Inflammatory macrophage treated with lipopolysaccharide for 1 hour (primary cell): ENCODE measurements at places on chromosomes 6 and 20.

- DNase-seq = peak; percentile 93
Measured at GRCh38 chr20:45998337-45998736, 10.4 kb upstream of the MMP9 start.

DNA sequence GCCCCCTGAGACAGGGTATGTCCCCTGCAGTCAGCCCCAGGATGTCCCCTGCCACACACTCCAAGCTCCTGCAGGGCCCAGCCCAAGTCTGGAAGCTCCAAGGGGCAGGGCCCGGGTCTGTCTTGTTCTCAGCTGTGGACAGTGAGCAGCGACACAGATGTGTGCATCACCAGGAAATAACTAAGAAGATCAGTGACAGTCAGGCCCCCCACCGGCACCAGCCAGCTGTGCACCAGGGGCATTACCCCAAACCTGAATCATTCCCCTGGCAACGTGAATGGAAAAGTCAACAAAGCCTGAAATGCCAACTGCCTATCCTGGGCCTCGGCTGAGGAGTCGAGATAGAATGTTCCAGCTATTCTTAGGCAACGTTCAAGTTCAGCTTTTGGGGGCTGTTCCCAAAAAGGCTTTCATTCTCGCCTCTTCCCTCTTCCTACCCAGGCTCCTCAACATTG lies 105.0 kb downstream of the PREX1 start:
- DNase-seq = no peak

- DNase-seq = no peak
Measured at GRCh38 chr20:43844778-43845614, 69.7 kb upstream of the TOX2 start.

GRCh38 chr6:74993136-74993535 lies 212.7 kb downstream of the COL12A1 start:
- no peak for DNase-seq

GRCh38 chr20:36644032-36644705 lies 1.8 kb downstream of the SLA2 start:
- no peak for DNase-seq

GRCh38 chr6:14921170-14921569 lies 324.7 kb upstream of the JARID2 start:
- peak; percentile 96 for DNase-seq

DNA sequence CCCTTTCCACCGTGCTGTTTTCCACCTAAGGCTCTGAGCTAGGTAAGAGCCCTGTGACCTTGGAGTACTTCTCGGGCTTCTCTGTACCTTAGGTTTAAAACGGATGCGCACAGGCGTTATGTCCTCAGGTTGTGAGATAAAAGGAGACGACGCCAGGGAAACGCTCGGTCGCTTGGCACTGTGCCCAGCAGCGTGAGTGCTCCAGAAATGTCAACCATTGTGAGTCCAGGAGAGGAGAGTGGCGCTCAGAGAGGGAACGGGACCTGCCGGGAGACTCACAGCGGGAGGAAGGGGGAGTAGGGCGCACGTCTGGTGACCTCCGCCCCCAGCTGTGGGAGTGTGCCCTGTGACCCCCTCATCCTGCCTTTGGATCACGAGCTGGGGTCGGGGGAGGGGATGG lies 33.8 kb upstream of the SCRT2 start:
- no peak for DNase-seq

DNA sequence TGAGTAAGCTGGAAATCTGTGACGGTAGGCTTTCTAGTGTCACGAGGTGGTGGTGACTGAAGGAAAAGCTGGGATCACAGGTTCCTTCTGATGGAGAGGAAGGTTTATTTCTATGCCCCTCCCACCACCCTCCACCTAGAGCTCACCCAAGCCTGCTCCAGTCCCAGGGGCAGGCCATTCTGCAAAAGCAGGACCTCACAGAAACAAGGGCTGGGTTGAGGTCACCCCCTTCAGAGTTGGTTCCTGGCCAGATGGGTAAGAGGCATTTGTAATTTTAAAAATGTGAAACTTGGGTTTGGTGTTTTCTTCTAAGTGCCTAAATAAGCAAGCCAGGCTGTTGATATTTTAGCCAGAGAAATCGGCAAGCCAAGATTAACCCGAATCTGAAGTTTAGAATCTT lies 46.6 kb downstream of the KCTD20 start:
- DNase-seq = no peak

DNA sequence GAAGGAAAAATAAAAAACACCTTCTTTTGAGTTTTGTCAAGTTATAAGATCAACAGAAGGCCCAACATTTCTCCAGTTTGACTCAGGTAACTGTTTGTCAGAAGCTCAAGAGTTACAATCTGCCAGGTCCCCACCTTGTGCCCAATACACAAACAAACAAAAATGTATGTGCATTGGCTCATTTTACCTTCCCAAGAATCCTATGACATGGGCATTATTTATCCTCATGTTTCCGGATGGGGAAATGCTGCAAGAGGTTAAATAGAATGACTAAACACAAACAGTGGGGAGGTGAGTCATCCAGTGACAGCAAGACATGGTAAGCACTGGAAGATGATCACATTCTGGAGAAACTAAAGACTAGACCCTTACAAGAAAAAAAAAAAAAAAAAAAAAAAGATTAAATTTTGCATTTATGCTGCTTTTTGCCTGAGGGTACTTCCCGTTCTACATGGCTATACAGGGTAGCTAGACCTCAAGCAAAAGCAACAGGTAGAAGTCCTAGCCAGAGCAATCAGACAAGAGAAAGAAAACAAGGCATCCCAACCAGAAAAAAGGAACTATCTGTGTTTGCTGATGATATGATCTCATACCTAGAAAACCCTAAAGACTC lies 23.6 kb upstream of the ANKRD60 start:
- DNase-seq = peak; percentile 92

DNA sequence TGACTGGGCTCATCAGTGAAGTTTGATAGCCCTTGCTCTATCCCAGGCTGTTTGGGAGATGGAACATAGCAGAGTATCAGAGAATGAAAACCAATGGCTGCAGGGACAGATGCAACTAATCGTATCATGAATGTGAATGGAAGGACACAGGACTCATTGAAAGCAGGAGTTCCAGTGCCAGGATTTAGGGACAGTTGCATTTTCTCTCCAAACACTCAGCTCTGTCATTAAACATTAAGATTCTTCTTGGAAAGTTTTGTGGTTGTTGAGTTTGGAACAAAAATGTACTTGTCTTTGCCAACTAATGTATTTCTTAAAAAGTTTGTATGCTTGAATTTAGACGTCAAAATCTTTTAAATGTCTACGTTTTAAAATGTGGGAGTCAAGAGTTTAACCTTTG lies 31.0 kb upstream of the GSTA5 start:
- no peak for DNase-seq

DNA sequence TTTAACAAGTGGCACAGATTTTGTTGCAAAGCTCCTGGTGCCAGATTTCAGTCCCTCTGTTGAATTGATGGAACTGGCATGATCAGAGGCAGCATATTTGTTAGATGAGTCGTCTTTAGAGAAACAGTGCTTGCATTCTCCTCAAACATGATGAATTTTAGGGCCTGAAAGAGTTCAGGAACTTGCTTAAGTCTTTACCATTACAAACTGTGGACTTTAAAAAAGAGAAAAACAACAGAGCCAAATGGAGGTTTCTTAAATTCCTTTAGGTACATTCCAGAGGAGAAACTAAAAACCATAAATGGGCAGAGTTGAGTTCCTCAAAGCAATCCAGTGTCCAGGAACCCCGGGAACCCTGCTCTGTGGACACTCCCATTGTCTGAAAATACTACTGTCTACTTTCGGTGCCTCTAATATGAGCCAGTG lies 2.5 kb downstream of the GTF2H5 start:
- no peak for DNase-seq

DNA sequence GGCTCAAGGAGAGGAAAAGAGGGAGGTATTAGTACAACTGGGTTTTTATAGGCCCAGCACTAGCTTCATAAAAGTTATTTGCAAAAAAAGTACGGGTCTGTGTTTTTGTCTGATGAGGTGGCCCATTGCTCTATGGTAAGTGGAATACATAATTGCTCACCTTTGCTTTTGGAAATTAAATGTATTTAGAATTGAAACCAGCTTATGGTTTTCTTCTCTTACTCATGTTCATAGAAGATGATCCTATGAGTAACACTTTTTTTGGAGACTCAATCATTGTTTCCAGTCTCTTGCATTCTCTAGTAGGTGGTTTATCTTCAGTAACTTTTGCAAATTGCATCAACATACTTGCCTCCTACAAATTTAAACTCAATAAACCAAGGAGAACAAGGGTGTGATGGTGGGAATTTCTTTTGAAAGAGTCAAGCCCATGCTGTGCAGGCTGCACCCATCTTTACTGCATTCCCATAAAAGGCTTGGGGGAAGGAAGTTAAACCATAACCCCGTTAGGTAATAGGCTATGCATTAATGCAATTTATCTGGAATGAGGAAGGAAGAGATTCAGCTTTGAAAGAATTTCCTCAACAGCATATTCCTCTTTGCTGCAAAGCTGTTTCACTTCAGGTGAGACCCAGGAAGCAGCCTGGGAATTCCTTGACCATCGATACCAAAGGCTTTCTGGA lies 48.5 kb upstream of the EDN1 start:
- DNase-seq = peak; percentile 95

DNA sequence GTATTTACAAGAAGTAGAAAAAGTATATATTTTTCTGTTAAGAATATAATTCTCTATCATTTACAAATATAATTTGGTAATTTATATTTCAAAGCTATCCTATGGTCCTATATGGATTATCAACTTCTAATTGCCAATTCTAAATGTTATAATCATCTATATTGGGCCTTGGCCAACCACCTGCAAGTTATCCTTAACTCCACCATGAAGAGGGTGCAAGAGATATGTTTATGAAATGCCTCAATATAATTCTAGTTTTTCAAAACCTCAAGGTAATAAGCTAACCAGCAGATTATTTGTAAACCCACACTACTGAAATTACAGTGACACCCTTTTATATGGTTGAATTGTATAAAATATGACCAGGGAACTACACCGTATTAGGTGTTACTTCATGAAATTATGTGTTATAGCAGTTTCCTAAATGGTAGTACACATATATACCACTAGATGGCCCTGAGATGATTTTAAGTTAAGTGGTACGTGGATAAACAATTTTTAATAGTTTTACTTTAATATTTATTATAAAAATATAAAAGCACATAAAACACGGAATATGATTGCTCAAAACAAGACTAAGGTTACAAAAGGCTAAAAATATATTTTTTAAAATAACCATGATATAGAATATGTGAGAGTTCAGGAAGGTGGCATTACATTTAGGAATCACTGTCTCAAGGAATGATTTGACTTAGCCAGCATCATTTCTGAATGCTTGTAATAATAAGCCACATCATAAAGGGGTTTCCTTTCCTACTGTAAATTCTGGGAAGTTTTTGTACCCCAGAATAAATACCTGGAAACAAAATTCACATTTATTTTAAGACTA lies 9.8 kb upstream of the PNISR start:
- DNase-seq = peak; percentile 16

GRCh38 chr6:129663531-129663930 lies 46.4 kb downstream of the ARHGAP18 start:
- no peak for DNase-seq

DNA sequence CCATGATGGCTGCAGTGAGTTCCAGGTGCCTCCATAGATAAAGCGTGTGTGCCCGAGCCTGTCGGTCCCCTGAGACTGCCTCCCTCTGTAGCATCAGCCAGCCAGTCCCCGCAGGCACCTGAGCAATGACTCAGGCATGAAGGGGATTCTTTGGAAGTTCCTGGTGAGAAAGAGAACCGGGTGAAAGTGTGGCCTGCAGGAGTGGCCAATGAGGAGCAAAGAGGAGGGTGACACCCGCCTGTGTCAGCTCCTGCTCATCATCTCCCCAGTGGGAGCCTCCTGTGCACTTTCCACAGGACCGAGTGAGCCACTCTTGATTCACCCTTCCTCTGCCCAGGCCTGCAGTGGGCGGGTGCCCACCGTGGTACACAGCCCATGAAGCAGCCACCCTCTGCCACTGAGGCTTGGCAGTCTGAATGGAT lies 71.2 kb upstream of the PTPN1 start:
- DNase-seq = peak; percentile 90

GRCh38 chr6:8170754-8171153 lies 68.4 kb upstream of the EEF1E1 start:
- DNase-seq = no peak

GRCh38 chr20:8678098-8678776 lies 390.6 kb upstream of the PLCB4 start:
- no peak for DNase-seq

GRCh38 chr6:149480502-149481280 lies 4.1 kb downstream of the ZC3H12D start:
- DNase-seq = no peak

- peak; percentile 85 for DNase-seq
Measured at GRCh38 chr6:7468382-7469081, 72.9 kb upstream of the DSP start.

DNA sequence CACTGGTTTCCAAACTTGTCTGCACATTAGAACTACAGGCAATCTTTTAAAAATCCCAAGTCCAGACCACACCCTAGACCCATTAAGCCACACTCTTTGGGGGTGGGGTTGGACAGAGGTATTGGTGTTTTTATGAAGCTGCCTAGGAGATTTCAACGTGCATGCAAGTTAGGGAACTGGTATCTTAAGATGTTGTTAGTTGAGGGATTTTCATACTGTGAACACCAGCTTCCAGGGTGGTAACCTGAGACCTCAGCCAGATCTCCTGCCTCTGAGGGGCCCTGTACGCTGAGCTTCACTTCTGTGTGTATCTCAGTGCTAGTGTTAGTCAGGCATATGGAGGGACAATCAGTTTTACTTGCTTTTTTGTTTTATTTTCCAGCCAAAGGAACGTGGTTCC lies 138.0 kb downstream of the UTRN start:
- no peak for DNase-seq

- DNase-seq = no peak
Measured at GRCh38 chr20:51420111-51420510, 122.4 kb downstream of the NFATC2 start.

DNA sequence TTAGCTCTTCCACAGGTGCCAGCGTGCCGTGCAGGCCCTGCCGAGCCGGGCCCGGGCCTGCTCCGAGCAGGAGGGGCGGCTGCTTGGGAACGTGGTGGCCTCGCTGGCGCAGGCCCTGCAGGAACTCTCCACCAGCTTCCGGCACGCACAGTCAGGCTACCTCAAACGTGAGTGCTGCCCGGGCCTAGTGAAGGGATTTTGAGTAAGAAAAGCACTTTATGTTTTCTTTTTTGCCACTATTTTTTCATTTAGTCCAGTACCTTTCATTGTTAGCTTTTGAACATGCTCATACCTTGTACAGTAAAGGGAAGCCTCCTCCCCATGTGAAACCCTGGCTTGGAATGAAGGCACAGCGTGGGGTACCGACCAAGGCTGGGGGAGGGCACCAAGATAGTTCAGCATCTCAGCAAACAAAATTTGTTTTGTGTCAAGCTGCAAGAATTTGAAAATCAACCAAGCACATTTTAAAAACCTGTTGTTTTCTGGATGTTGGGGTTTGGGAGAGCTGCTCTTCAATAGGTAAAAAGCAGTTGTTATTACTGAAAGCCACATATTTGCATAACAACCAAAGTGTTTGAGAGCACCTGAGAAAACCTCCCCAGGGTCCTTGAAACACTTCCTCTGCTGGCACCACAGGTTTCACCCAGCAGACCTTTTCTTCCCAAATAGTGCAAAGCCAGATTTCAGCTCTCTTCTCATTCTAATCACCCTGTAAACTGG lies 18.4 kb downstream of the STX16 start:
- DNase-seq = no peak

- DNase-seq = no peak
Measured at GRCh38 chr20:61497029-61497627, 245.1 kb downstream of the CDH4 start.
